Psoas muscle (tissue), 8 donors: ENCODE measurements at places on chromosomes 12 and 14. TPM values are rescaled to one million over a fixed set of nuclear protein-coding genes. Genes with fewer than 3 reads are reported as not detected.

DDX47 gene
- polyA plus RNA-seq, result 44.5 TPM

RAD9B gene
- 3.8 TPM for polyA plus RNA-seq

DTX3 gene
- 5.2 TPM for polyA plus RNA-seq

VSIG10 gene
- polyA plus RNA-seq, result 10.7 TPM

WNT5B gene
- polyA plus RNA-seq, result 0.80 TPM

GTF2A1 gene
- 8.1 TPM for polyA plus RNA-seq

DNAI7 gene
- 0.18 TPM for polyA plus RNA-seq

- no peak for DNase-seq
These were observed 16.4 kb upstream of the PITPNM2 start for GRCh38 chr12:123167329-123167728.

GRCh38 chr12:27841392-27841882 is 61.4 kb upstream of the MANSC4 start:
- DNase-seq, result no peak

DNA sequence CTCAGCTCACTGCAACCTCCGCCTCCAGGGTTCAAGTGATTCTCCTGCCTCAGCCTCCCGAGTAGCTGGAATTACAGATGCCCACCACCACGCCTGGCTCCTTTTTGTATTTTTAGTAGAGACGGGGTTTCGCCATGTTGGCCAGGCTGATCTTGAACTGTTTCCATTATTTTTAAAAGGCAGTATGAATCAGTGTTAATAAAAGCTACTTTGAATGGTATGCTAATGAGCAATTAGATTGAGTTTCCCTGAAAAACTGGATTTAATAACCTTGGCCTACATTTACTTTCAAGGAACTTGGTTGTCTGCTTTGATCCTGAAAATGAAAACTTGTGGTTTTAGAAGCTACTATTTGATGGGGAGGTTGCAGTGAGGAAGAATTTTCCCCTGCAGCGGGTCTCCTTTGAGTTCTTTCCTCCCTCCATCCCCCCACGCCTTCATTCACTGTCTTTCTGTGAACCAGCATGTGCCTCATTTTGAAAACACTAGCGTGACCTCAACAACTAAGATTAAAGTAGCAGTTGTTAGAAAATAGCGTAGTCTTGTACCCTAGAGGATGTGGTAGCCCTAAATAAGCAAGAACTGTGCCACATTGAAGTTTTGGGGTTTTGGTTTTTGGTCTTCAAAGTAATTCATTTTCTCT is 17.8 kb upstream of the RPS6KA5 start:
- no peak for DNase-seq

DNA sequence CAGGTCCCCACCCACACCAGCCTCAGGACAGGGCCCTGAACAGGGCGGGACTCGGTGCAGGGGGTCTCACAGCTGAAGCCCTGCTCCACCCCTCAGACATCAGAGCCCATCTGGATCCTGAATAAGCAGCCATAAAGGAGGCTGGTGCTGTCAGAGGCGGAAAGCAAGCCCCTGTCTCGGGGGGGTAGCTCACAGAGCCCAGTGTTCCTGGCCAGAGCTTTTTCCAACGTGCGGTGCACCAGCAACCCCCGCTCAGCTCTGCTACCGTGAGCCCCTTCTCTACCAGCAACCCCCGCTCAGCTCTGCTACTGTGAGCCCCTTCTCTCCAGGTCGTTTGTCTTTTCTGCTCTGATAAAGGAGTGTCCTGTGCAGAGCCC is 136.5 kb upstream of the SFSWAP start:
- no peak for DNase-seq

DNA sequence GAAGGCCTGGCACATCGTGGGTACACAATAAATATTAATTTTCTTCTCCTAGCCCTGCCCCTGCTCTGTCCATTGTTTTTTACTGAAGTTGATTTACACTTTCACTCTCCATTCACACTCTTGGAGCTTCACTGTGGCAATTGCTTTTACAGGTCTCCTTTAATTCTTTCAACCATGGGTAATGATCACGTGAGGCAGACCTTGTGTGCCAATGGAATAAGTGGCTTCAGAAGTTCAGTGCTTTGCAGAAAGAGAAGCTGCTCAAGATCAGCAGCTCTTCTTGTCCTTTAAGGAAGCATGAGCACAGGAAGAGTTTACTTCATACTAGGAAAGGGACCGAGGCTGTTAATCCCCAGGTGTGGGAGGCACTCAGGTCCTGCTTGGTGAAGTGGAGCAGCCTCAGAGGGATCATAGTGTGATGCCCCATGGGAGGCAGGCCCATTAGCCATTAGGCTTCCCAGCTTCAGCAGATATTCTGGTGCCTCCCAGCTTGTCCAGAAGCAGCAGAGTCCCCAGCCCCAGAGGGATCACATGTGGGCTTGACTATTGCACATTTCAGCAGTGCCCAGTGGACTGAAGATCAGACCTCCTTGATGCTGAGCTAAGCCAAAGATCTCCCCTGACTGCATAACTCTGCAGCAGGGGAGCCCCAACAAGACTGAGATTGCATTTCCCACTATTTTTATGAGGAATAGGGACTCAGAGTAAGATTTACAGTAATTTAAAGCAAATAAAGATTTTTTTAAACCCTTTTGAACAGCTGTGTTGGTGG is 5.0 kb upstream of the SLC35F4 start:
- no peak for DNase-seq

GRCh38 chr14:104708606-104709268 is 15.3 kb upstream of the ADSS1 start:
- peak; percentile 85 for DNase-seq

- no peak for DNase-seq
These were observed 25.8 kb upstream of the ACTN1 start for GRCh38 chr14:69004731-69005431.

GRCh38 chr12:108839018-108839889 is 18.1 kb downstream of the SSH1 start:
- peak; percentile 72 for DNase-seq

DNA sequence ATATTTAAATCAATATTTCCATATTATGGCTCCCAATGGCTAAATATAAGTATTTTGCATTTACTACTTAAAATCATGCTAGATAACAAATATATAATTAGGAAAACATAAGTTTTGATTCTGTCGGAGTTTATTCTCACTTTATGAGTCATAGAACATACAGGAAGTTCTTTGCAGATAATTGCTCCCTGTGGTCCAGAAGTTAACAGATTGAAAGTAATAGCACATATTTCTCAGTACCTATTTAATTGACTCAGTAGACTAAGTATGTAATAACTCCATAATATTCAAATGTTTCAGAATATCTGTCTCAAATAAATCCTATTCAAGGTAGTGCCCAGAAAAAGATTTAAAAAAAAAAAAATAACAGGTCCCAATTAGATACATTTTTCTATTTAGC is 806.0 kb upstream of the ATXN7L3B start:
- DNase-seq, result no peak

GRCh38 chr12:130813949-130814348 is 25.1 kb downstream of the STX2 start:
- DNase-seq, result no peak

- DNase-seq, result no peak
These were observed 24.3 kb downstream of the DDX24 start for GRCh38 chr14:94056579-94057308.

DNA sequence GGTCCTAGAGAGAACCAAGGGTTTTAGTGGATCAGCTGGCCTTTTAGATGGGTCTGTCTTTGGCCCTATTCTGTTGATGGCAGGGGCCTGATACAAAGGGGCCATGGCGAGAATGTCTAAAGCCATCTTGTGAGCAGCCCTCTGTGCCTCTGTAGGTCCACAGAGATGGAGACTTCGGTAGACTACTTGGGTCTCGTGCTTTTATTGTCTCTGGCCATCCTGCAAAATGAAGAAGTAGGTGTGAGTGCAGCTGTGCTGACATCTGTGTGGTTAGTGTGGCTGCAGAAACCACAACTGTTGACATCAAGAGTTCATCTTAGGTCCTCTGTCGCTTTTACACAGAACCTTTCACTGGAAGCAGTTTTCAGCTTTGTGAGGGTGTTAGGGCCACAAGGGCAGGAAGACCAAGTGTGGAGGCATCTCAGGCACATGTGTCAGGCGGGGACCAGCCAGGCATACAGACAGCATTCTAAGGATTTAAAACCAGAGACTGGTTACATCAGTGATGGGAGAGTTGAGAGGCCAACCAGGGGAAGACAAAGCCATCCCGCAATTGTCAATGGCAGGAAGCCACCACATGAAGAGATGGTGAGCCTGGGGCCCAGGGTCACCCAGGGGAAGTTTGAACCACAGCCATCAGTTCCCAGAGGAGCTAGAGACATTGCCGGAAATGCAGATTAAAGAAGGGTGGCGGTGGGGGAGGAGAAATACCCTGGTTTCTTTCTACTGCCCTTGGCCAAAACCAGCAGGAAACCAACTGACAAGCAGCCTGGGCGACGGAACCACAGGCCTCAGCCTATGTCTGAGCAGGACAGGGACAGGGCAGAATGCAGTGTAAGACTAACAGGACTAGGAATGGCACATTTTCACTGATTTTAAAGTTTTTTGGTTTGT is 13.0 kb upstream of the TPCN1 start:
- DNase-seq, result no peak

- DNase-seq, result no peak
These were observed 41.3 kb downstream of the MED13L start for GRCh38 chr12:116236148-116236731.

- DNase-seq, result peak; percentile 73
These were observed 33.5 kb upstream of the NXPH4 start for GRCh38 chr12:57182918-57183575.

GRCh38 chr12:99611599-99611998 is 36.0 kb upstream of the GARIN6 start:
- DNase-seq, result no peak

- DNase-seq, result no peak
These were observed 280.0 kb downstream of the RAD51B start for GRCh38 chr14:68099495-68100045.

- no peak for DNase-seq
These were observed 28.1 kb downstream of the TCHP start for GRCh38 chr12:109928058-109928656.

DNA sequence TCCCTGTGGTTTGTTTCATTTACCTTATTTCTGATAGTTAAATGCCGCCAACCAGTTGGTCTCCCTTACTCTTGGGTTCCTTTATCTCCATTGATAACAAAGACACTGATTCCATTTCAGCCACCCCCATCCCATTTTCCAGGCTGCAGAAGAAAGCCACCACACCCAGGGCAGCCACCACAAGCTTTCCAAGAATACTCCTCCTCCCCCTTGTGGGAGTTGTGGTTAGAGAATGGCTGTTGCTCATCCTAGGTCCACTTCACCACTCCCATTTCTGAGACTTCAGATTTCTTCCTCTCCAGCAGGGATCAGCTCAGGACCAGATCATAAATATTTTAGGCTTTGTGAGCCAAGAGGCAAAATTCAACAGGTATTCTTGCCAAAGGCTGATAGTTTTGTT is 73.9 kb downstream of the ANO4 start:
- DNase-seq, result no peak

DNA sequence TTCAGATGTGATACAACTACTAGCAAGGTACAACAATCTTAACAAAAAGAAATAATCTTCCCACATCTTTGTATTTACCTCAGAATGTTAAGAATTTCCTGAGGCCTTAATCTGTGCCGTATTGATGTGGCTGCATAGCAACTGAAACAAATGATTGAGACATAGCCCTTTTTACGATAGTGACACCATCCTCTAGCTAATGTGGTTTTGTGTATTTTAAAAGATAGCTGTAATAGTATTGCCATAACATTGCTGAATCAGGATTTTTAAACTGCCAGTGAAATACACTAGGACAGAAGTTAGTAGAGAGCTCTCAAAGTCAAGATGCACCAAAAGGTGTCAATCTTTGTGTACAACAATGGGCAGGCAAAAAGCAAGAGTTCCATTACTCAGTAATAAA is 11.9 kb downstream of the NPAS3 start:
- DNase-seq, result no peak

- no peak for DNase-seq
These were observed 149.7 kb downstream of the PHLDA1 start for GRCh38 chr12:75881920-75882319.

- DNase-seq, result no peak
These were observed 70.0 kb downstream of the PDE3A start for GRCh38 chr12:20438299-20438779.

DNA sequence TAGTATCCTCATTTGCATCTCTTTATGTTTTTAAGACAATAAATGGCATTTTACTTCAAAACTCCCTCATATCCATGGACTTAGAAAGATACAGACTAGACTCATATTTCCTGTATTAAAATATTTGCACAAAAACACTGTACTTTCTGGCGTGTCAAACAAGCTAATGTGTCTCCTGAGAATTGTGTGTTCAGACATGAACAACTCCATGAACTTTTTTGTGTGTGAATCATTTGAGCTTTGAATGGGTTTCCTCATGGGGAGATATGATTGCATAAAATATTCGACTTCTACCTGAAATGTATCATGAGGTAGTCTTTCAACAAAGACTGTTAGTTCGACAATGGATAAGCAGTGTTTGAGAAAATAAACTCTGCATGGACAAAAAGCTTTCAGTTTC is 58.8 kb downstream of the TMEM30B start:
- no peak for DNase-seq

GRCh38 chr12:22340143-22340542 is 5.6 kb upstream of the ST8SIA1 start:
- no peak for DNase-seq

GRCh38 chr14:20412411-20412810 is 890 bp downstream of the TEP1 start:
- DNase-seq, result no peak

DNA sequence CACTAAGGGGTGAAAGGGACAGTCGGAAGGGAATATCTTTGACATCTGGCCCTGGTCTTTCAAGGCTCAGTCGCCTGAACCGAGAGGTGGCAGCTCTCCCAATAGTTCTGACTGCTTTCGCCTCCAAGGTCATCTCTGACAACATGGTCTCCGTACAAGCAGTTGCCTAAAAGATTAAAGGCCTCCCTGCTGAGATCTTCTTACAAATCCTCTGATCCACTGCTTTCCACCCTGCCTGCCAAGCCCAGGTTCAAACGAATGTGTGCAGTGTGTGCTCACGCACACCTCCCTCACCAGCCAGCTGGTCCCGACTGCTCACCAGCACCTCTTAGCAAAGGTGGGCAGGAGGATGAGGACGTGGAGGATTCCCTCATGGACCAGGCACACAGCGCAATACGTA is 10.4 kb downstream of the B4GALNT3 start:
- no peak for DNase-seq

DNA sequence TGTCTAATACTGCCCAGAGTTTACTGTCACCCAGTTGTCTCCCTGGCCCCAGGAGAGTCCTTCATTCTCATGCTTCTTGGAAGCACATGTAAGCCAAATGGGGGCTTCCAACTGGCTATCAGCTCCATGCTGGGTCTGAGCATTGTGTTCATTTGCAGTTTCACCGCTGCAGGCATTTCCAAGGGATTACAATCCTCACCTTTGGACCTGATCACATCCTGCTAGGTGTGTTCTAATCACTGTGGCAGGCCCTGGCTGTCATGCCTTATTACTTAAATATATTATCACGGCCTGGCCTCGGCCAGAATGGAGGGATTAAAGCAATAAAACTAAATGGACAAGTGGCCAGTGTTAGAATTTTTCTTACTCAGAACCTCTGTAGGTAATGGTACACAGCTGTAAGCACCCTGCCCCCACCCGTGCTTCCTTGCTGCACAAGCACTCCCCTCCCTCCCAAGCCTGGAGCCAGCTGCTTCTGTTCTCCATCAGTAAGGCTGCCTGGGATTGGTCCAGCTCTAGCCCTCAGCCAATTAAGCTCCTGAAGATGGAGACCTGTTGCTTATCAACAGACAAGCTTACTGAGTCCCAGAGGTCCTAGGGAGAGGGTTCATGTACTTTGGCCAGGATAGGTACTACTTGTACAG is 175.9 kb upstream of the RBM19 start:
- no peak for DNase-seq
